ENCODE measurements at places on chromosomes 4 and X.

DNA sequence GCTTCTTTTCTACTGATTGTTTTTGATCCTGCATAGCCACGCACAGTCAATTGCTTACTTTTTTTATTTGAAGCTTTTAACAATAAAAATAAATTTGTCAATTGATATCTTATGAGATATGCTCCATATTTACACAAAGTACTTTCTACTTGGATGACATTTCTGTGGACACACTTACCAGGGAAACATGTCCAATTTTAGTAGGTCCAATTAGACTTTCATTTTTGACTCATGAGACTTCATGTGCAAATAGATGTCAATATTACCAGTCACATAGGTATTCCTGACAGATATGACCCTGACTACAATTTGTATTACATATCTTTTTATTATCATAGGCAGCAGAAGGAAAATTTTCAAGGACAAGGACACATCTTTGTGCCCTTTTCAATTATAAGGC lies 219.9 kb upstream of the ANKRD50 start:
- no peak for DNase-seq

- DNase-seq: no peak
Observed at GRCh38 chr4:182257016-182257415, 13.8 kb downstream of the TENM3 start.

- DNase-seq: no peak
Observed at GRCh38 chr4:25950461-25951389, 36.7 kb downstream of the SMIM20 start.

DNA sequence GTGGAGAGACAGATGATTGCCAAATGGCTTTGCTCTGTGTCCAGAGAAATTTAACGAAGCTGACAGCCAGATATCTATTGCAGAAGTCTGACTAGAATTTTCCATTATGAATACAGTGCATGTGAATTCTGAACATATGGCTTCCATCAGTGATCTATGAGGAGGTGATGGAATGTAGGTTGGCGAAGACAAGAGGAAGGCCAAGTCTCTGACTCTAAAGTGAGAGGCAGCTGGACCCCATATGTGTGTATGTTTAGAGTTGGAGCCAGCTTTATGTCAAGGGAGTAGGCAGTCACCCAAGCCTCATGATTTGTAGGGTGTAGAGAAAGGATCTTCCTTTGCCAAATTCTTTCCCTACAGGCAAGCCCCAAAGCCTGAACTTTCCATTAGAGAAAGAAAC lies 76.2 kb upstream of the TEX13D start:
- DNase-seq: no peak

GRCh38 chr4:16641971-16642370 lies 256.5 kb downstream of the LDB2 start:
- no peak for DNase-seq

- DNase-seq: no peak
Observed at GRCh38 chr4:89054627-89055026, 2.4 kb downstream of the FAM13A start.

GRCh38 chr4:5757091-5757490 lies 46.1 kb downstream of the EVC start:
- DNase-seq: no peak

DNA sequence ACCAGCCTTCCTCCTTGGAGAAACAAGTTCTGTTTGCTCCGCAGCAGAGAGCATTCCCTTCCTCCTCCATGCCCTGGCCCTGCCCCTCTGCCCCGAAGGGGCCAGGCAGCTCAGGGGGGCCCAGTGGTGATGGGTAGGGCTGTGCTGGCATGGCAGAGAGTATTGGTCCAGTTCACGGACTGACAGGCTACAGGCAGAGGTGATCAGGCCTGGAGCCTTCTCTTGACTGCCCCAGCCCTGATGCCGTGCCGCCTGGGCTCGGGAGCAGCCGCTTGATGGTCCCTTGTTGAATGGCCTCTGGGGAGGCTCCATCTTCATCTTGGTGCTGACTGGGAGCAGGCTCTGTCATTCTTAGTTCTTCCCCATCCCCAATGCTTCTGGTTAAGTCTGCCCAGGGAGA lies 9.6 kb downstream of the NLGN3 start:
- no peak for DNase-seq

- no peak for DNase-seq
Observed at GRCh38 chrX:45992402-45993123, 552.7 kb downstream of the ZNF674 start.

- no peak for DNase-seq
Observed at GRCh38 chr4:140095694-140096482, 58.1 kb downstream of the MAML3 start.

- no peak for DNase-seq
Observed at GRCh38 chrX:149831473-149831872, 49.5 kb upstream of the MAGEA8 start.

GRCh38 chr4:166165829-166166420 lies 292.9 kb downstream of the TLL1 start:
- DNase-seq: peak; percentile 6

DNA sequence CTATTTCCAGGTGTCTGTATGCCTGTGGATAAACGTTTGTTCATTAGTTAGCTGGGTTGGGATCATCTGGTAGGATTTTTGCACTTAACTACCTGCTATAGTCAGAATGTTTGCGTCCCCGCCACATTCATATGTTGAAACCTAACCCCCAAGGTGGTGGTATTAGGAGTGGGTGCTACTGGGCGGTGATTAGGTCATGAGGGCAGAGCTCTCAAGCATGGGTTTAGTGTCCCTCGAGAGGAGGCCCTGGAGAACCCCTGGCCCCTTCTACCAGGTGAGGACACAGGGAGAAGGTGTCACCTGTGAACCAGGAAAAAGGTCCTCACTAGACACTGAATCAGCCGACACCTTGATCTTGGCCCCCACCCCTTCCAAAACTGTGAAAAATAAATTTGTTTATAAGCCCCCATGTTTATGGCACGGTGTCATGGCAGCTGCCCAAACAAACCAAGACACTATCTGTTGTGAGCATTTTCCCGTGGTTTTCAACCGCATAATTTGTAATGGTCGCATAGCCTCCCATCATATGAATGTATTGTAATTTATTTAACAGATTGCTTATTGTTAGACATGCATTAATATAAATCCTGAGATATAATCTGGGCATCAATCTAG lies 92.7 kb upstream of the TRIM2 start:
- DNase-seq: no peak

DNA sequence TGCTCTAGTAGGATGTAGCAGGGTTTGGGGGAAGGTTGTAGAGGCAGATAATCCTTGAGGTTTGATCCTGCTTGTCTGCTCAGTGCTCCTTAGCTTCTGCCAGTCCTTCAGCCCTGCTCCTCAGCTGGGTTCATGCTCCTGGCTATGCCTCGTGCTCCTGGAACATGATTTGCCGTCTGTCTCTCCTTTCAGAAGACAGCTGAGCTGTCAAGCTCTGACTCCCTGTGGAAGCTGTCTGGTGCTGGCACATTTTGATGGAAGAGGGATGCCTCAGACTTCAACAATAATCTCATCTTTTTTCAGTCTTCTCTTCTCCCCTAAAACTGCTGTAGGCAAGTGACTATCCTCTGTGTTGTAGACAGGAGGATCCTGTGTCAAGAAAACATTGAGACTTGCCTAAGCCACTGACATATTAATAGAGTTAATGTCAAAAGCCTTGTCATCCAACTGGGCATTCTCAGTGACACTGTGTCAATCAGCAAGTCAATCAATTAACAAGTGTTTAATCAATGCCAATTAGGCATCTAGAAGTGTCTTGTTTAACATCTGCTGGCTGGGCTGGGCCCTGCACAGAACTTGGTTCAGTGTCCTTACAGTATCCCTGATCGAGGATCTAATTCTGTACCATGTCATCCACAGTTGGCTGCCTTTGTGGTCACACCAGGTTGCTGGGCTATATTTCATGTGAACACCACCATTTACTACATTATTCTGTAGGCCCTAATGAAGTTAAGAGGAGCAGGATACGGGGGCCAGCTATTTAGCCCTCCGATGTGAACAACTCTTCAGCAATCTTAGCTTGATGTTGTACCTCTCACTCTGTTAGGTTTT lies 96.7 kb downstream of the SYNPO2 start:
- no peak for DNase-seq

DNA sequence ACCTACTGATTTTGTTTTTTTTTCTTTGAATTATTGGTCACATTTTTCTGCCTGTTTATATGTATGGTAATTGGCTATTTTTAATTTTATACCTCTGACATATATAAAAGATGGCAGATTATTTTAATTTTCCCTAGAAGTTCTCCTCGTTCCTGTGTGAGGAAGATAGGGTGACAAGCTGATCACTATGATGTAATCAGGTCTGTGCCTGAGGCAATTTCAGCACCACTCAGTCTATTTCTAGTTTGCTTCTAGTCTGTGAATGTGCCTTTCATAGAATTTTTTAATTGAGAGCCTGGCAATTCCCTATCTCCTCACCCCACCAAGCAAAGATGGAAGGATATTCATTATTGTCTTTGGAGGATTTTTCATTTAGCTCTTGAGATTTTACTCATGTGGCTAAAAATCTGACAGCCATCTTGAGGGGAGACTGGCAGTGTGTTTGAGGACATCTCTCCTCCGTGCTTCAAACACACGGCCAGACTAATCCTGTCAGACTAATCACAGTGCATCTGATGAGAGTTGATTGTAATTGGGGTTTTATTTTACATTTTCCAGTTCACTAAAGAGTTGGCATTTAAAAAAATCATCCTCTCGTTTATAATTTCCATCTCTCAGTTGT lies 500.3 kb downstream of the TRIML1 start:
- DNase-seq: no peak

- DNase-seq: no peak
Observed at GRCh38 chr4:158202481-158202880, 7.8 kb upstream of the TMEM144 start.

DNA sequence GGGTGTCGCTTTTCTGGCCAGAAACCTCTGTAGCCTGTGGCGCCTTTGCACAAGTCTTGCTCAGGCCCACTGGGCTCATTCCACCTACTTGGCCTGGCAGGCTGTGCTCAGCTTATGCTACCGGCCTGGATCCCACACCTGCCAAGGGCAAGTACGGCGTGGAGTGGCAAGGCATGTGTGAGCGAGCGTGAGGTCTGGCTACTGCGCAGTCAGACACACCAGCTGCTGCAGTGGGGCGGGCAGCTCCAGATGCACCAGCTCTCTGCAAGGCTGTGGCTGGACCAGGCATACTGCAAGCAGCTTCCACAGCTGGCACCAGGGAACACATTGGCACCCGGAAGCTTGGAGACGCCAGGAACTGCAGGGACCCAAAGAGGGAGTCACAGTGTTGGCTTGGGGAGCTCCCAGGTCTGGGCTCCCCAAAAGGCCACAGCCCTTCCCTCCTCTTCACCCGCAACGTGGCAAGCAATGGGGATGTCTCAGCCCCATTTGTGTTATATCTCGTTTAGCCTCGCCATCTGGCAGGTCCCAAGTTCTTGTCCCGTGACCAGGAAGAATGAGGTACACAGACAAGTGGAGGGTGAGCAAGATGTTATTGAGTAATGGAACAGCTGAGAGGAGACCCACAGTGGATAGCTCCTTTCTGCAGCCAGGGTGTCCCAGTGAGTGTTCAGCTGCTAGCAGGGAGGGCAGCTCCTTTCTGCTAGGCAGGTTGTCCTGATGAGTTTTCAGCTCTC lies 3.8 kb upstream of the FBXW7 start:
- no peak for DNase-seq

GRCh38 chr4:57424232-57424897 lies 314.2 kb upstream of the IGFBP7 start:
- no peak for DNase-seq

- DNase-seq: no peak
Observed at GRCh38 chr4:8038719-8039251, 99.1 kb upstream of the AFAP1 start.

- DNase-seq: no peak
Observed at GRCh38 chr4:22881411-22881810, 188.7 kb downstream of the GBA3 start.

DNA sequence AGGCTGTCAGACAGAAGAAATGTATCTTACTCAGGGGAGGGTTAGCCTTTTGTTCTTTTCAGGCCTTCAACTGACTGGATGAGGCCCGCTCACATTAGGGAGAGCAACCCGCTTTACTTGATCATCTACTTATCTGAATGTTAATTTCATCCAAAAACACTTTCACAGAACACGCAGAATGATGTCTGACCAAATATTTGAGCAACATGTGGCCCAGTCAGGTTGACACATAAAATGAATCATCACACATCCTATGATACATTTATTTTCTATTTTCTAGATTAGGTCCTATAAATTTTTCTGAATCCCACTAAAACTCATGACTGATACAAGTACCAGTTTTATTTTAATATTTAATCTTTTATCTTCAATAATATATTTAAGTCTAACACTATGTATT lies 260.3 kb downstream of the IL15 start:
- DNase-seq: no peak

DNA sequence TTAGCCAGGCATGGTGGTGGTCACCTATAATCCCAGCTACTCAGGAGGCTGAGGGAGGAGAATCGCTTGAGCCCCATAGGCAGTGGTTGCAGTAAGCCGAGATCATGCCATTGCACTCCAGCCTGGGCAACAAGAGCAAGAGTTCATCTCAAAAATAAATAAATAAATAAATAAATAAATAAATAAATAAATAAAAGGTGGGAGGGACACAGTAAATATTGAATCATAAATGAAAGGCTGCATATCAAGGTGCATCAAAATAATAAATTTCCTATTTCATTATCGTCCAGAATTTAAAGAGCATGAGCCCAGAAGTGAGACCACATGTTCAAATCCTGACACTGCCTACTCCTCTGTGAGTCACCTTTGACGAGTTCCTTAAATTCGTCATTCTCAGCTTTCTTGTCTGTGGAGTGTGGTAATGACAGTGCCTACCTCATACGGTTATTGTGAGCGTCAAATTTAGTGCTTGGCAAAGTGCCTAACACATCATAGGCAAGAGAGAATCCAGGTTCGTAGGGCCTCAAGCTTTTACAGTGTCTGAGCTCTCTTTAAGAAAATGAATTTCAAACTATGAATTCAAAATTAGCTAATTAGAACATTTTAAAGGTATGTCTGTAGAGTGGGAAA lies 49.9 kb downstream of the IL15 start:
- no peak for DNase-seq

DNA sequence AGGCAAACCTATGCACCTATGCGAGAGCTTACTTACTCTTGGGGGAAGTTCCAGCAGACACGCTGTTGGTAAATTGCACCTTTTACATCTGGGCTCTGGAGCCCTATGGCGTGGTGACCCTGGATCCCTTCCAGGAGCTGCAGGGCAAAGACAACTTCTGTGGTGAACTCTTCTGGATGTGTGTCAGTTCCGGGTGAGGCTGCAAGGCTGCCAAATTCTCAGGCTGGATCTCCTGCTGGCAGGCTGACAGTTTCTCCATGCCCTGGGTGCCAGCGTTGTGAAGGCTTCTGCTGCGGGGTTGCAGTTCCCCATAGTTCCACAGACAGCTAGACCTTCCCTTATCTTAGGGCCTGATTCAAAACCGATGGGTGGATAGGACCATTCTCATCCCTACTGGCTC lies 37.9 kb downstream of the RAP2C start:
- no peak for DNase-seq

- DNase-seq: no peak
Observed at GRCh38 chrX:11419102-11419501, 125.9 kb downstream of the AMELX start.

DNA sequence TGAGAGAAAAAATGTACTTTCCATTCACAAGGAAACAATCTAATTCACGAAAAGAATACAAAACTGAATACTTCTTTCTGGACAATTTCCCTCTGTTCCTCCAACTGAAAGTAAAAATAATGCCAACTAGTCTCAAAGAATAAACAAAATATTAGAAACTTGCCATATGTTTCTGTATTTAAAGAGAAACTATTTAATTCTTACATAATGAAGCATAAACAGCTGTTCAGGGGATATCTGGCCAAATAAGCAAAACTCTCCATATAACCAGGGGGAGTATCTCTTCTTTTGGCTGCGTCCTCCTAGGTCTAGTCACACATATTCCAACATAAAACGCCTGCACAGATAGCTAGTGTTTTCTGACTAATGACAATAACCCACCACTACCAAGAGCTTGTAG lies 805 bp downstream of the GATB start:
- no peak for DNase-seq

- DNase-seq: no peak
Observed at GRCh38 chrX:13381514-13381913, 61.7 kb upstream of the ATXN3L start.
